ENCODE measurements at places on chromosomes 1 and 21.

GRCh38 chr1:156905176-156905575 is 11.7 kb downstream of the PEAR1 start:
- no peak for DNase-seq

GRCh38 chr1:176096015-176096414 is 111.1 kb downstream of the COP1 start:
- DNase-seq, result no peak

GRCh38 chr1:219582865-219583264 is 30.0 kb downstream of the ZC3H11B start:
- no peak for DNase-seq

- DNase-seq, result peak; percentile 62
Measured at GRCh38 chr1:229022595-229023333, 248.1 kb upstream of the RAB4A start.

- peak; percentile 7 for DNase-seq
Measured at GRCh38 chr21:34647555-34647954, 21.2 kb upstream of the CLIC6 start.

DNA sequence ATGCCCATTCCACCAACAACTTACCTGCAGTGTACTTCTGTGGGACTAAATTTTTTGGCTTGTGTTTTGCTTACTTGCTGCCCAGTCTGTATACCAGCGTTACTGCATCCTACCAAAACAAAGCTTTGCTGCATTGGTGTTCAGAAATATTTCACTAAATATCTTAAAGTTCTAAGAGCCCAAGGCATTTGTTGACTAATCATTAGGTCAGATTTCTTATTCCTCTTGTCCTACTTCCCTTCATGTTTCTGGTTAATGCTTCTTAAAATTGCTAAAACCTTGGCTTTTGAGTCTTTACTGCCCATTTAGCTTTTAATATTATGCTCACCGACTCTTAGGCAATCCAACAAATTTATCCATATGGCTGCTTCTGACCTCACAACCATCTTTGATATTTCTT is 161.8 kb downstream of the DPYD start:
- no peak for DNase-seq

DNA sequence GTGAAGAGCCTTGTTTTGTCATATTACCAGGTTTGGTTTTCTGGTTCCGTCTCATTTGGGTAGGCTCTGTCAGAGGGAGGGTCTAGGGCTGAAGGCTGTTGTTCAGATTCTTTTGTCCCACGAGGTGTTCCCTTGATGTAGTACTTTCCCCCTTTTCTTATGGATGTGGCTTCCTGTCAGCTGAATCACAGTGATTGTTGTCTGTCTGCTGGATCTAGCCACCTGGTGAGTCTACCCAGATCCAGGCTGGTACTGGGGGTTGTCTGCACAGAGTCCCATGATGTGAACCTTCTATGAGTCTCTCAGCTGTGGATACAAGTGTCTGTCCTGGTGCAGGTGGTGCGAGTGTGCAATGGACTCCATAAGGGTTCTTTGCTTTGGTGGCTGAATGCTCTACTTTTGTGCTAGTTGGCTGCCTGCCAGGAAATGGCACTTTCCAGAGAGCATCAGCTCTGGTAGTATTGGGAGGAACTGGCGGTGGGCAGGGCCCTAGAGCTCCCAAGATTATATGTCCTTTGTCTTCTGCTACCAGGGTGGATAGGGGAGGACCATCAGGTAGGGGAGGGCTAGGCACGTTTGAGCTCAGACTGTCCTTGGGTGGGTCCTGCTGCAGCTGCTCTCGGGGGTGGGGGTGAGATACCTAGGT is 246.0 kb downstream of the RYR2 start:
- no peak for DNase-seq
